HTR-8/SVneo (cell line): ENCODE measurements at places on chromosomes 1 and 21.

DNA sequence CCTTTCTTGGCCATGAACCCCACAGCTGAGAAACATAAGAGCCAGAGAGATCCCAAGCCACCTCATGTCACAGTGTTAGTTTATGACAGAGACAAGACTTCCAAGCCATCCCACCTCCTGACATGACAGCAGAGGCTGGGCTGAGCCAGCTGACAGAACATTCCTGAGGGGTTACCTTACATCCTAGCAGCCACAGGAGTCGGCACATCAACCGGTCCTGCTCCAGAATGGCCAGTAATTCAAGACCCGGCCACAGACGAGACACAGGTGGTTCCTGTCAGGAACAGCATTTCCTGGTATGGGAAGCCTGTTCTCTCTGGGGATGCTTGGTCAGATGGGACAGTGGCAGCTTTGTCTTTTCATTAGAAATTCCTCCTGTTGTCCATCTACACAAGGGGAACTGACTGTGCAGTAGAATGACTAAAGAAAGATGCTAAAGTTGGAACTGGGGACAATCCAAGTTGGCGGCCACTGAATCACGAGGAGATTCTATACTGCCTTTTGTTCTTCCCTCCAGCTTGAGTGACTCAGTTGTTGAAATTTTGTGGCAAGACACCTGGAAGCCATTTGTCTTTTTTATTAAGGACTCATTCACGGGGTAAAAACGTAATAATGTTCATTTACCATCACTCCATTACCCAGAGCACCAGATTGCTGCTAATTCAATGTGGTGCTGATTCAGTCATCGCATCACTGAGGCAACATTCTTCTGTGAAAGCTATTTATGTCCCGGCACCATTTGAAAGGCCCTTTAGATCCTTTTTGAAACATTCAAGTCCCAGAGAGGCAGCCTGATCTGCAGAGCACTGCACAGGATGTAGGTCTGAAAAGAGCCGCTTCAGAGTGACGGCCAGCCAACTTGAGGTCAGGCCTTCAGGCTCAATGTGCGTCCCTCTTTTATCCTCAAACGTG lies 37.2 kb upstream of the NPL start:
- no peak for DNase-seq

GRCh38 chr21:43333298-43334062 lies 93.5 kb downstream of the SIK1 start:
- DNase-seq, result peak; percentile 81

- no peak for DNase-seq
These were observed 16.6 kb downstream of the DEGS1 start for GRCh38 chr1:224199679-224200078.

DNA sequence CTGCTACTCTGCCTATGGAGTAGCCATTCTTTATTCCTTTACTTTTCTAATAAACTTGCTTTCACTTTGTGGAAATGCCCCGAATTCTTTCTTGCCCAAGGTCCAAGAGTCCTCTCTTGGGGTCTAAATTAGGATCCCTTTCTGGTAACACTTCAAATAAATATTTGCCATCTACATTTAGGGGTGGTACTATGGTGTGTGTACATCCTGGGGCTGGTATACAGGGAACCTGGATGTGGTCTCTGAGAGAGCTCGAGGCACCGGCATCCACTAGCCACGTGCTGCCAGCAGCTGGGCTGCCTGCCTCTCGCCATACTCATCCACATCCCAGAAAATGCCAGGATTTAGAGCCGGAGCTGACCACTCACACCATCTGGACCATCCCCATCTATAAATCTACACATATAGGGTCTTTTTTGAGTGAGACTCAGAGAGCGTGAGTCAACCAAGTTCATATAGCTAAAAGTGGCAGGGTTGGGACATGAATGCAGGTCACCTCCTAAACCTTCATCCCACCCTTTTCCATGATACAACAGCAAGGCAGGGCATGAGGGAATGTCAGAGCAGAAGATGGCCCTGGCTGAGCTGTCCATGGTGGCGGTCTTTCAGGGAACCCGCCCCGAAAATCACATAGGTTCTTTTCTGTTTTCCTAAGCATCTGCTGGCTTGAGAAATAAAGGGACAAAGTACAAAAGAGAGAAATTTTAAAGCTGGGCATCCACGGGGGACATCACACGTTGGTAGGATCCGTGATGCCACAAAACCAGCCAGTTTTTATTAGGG lies 76.6 kb upstream of the F3 start:
- no peak for DNase-seq

GRCh38 chr1:234611847-234612351 lies 1.9 kb upstream of the IRF2BP2 start:
- no peak for DNase-seq

- DNase-seq, result no peak
These were observed at the start of gene TACSTD2 for GRCh38 chr1:58576727-58577653. TACSTD2 (minus strand) TSS chr1:58577252; CDS start chr1:58577156, 96 bp downstream.

- DNase-seq, result no peak
These were observed 14.7 kb upstream of the GUCA2A start for GRCh38 chr1:42179275-42179674.

DNA sequence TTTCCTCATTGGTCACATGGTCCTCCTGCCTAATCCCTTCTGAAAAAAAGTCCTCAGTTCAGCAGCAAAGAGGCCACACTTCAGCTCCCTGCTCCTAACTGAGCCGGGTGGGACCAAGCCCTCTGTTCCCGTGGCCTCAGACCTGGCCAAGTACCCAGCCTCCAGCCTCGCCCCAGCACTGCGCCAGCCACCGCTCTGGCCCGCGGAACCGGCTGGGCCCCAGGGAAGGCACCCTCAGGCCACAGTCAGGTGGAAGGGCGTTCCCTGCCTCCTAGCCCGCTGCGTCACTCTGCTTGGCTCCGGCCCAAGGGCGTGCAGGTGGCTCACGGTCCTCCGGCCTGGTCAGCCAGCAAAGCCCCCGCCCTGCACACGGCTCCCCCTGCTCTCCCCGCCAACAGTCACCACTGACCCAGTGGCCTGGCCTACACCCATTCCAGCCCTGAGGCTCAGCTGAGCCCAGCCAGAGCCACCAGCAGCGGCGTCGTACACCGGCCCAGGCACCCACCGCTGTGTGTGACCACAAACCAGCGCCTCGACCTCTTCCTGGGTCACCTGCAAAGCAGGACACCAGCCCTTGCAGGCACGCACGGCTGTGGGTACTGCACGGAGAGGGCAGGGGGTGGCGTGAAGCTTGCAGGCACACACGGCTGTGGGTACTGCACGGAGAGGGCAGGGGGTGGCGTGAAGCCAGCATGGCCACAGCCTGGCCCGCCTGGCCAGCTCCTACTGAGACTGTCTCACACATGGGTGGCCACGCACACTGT lies 19.4 kb downstream of the NADK start:
- DNase-seq, result no peak

DNA sequence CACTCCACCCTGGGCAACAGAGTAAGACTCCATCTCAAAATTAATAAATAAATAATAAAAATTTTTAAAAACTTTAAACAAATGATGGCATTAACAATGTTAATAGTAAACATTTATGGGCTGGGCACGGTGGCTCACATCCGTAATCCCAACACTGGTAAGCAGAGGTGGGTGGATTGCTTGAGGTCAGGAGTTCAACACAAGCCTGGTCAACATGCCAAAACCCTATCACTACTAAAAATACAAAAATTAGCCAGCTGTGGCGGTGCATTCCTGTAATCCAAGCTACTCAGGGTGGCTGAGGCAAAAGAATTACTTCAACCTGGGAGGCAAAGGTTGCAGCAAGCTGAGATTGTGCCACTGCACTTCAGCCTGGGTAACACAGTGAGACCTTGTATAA lies 9.0 kb upstream of the L1TD1 start:
- no peak for DNase-seq

- no peak for DNase-seq
These were observed 85.9 kb upstream of the JUN start for GRCh38 chr1:58869638-58870297.

DNA sequence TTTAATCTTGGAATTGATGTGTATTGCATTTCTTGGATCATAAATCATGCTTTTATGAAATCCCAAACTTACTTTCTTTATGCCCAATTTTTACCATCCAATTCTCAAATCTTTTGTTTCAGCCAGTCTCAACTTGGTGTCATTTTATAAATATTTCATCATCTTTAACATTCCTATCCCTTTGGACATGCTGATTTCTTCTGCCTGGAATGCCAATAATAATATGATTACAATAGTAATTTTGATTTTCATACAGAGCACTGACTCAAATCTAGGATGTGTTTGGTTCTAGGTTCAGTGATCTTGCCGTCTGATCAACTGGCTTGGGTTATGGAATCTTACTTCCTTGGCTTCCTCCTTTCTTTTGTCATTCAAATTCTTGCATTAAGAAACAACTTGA lies 12.8 kb downstream of the RRP15 start:
- no peak for DNase-seq

DNA sequence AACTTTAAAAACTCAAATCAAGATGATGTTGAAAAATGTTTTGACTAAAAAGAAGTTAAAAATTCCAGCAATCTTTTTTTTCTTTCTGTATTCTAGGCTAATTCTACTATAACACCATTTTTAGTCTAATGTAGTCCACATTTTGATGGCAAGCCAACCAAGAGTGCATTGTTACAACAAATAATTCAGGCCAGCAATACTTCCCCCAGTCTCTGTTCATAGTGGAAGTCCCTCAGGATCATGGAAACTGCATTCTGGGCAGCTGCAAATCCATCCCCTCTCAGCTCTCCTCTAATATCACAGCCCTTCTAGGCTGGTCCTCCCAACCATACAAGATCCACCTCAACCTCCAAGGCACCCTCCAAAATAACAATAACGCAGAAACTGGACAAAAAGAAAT lies 7.8 kb upstream of the CD58 start:
- DNase-seq, result no peak

DNA sequence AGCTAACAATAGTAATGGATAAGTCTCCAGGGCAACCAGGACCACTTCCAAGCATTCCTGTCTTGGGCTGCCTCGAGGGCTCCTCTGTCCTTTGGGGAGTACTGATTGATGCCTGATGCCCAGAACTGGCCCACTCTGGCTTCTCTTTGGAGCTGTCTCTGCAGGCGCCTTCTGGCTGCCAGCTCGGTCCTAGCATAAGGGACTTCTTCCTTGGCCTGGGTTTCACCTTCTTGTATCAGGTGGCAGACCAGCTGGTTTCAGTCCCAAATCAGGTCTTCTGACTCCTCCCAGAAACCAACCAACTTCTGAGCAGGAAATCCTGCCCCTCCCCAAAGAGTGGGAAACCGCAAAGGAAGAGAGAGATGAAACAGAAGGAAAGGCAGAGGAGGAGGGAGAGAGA lies 10.6 kb downstream of the G0S2 start:
- no peak for DNase-seq

GRCh38 chr1:1629430-1630190 lies 2.4 kb upstream of the MMP23B start:
- no peak for DNase-seq

DNA sequence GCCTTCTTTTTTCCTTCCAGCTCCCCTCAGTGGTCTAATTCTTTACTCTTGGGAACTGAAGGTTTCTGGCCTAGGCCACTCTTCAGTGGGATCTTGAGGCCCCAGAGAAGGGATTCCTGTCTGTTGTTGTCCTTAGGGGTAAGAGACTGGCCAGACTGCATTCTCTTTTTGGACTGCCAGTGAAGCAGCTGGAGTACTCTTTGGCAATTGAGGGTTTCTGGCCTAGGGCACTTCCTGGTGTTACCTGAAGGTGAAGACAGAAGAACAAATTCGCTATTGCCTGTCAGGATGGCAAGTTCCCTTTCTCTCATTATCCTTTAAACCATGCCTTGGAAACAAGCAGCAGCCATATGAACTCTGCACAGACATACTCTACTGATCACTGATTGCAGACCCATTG lies 286.6 kb upstream of the ZP4 start:
- no peak for DNase-seq

- DNase-seq, result no peak
These were observed 11.0 kb upstream of the PLA2G2C start for GRCh38 chr1:20197329-20197791.

- no peak for DNase-seq
These were observed 365.4 kb downstream of the NEGR1 start for GRCh38 chr1:71916894-71917293.
